NCI-H2029 (cell line): ENCODE measurements at places on chromosomes 2 and 18.

DNA sequence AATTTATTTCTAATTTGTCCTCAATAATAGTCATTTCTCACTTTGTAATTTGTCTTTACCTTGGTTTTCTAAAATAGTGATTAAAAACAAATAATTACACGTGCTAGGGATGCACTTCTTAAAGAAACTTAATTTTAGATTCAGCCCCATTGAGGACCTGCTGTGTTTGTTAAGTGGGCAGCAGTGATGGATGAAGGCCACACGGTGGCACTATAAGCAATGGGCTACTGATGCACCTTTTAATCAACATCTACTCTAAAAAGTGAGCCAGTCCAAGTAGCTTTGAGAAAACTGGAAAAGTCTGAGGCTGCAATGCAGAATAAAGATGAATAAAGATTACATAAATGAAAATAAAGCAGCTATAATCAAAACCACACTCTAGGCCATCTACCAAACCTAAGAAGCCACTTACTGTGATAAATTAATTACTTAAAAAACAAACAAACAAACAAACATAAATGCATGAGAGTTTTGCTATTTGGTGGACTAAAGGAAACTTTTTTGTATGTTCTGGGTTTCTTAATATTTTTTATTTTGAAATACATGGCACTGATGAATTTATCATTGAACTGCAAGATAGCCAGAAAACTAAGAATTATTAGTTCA lies 89.3 kb downstream of the PDE11A start:
- DNase-seq: peak; percentile 61

GRCh38 chr2:207223051-207223450 lies 57.3 kb upstream of the KLF7 start:
- DNase-seq: no peak

GRCh38 chr2:38384338-38384737 lies 7.3 kb upstream of the ATL2 start:
- DNase-seq: no peak

DNA sequence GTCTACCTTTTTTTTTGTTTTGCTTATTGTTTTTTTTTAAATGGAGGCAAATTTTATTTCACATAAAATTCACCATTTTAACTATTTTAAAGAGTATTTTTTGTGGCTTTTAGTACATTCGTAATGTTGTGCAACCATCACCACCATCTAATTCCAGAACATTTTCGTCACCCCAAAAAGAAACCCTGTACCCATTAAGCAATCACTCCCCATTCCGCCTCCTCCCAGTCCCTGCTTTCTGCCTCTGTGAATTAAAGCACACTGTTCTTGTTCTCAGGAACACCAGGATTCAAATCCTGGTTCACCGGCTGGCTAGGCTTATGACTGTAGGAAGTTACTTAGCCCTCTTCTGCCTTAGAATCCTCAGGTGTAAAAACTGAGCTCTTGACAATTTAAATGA lies 36.9 kb upstream of the EPAS1 start:
- no peak for DNase-seq

- DNase-seq: peak; percentile 82
Measured at GRCh38 chr18:24031318-24031717, 16.8 kb downstream of the TTC39C start.

DNA sequence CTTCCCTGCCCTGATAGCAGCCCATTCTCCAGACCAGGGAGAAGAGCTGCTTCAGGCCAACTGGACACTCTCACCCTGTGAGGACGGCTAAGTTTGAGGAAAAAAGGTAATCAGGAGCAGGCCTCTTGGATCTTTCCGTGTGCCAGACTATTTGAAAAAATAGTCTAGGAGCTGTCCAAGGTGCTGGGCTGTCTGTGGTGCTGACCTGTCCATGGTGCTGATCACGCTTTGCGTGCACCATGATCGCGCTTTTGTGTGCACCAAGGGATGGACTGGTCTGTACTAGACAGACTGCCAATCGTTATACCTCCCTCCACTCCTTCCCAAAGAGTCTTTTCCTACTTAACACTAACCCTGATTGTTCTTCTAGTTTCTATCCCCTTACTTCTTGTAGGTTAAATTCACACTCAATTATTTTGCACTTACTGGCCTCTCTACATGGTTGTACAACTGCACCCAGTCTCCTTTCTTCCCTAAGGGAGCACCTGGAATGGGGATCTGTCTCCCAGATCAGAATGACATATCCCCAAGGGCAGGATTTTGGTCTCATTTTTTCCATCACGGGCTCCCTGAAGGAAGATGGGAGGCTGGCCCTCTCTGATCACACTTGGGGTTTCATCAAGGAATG lies 295.4 kb downstream of the CELF4 start:
- no peak for DNase-seq

- DNase-seq: no peak
Measured at GRCh38 chr2:46909771-46910419, 5.7 kb downstream of the MCFD2 start.

DNA sequence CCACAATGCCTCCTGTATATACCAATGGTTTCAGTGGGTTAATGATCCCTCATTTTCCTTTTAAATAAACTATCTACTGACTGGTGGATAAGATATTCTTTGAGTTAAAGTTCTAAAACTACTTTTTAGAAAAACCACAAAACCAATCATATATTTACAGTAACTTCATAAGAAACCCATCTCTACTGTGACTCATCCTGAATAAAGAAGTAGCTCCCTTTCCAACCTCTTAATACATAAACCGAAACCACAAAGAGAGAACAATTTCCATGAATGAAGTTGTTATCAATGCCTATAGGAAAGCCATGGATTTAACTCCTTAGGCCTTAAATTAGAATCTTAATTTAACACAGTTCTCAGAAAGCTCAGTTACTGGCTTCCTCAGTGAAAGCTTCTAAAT lies 227.0 kb upstream of the SMAD7 start:
- DNase-seq: no peak

GRCh38 chr18:42141439-42141838 lies 186.4 kb downstream of the PIK3C3 start:
- no peak for DNase-seq

GRCh38 chr2:65901756-65902155 lies 469.4 kb upstream of the SPRED2 start:
- DNase-seq: no peak

DNA sequence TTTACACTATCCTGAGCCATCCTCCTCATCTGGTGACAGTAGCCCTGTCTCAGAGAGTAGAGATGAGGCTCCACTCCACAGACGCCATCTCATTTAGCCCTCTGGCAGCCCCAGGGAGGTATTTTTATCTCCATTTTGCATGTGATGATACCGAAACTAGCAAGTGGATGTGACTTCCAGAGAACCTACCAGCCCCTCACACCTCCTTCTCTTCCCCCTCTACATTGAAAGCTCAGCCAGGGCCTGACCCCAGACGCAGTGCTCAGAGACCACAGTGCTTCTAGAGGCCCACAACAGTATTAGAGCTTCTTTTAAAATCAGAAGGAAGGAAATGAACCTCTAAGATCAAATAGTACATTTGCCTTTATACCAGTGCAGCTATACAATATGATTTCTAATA lies 8.3 kb downstream of the GYPC start:
- no peak for DNase-seq

DNA sequence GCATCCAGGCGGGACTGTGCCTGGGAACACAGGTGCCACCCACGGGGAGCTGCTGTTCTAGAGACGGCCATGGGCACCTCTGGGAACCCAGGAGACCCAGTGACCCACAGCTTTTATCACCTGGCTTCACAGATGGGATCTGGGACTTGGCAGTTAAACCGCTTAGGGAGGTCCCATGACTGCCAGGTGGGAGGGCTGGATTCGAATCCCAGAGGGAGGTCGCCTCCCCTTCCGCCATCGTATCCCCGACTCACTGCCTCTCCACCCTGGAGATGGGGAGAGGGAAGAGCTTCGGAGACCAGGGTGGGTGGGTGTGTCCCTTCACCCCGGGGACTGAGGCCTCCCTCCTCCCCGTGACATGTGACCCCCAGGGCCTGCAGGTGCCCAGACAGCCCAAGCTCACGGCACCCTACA lies 169.4 kb downstream of the RTP5 start:
- no peak for DNase-seq

DNA sequence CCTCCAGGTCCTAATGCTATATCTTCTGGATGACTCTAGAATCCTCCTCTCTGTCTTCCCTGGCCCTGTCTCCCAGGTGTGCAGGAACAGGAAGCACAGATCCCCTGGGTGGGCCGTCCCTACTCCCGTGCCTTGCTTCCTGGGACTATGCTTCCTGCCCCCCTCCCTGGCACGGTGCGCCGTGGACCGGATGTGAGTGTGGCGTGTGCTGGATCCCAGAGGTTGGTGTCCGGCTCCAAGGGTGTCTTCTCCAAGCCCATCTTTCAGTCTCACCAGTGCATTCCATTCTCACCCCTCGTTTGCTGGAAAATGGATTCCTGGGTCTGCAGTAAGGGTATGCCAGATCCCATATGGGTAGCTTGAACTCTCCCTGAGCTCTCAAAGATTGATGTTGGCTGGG lies 144.4 kb upstream of the TWIST2 start:
- no peak for DNase-seq

- DNase-seq: no peak
Measured at GRCh38 chr2:100352521-100352920, 30.2 kb upstream of the LONRF2 start.

DNA sequence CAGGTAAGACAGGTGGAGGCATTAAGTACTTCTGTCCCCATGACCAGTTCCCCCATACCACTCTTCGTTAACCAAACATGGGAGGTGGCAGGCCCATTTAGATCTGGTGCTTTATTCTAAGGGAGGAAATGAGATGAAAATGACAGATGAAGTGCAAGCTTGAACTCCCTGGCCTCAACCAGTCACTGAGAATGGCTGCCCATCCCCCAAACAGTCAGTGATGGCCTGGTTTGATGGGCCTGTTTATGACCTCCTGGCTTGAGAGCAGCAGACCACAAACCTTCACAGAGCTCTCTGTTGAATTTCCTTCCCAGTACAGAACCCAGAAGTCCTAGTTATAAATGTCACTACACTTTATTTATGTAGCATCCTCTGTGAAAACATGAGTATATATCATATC lies 31.1 kb downstream of the EPAS1 start:
- no peak for DNase-seq

GRCh38 chr2:43311276-43311675 lies 84.9 kb upstream of the ZFP36L2 start:
- no peak for DNase-seq

DNA sequence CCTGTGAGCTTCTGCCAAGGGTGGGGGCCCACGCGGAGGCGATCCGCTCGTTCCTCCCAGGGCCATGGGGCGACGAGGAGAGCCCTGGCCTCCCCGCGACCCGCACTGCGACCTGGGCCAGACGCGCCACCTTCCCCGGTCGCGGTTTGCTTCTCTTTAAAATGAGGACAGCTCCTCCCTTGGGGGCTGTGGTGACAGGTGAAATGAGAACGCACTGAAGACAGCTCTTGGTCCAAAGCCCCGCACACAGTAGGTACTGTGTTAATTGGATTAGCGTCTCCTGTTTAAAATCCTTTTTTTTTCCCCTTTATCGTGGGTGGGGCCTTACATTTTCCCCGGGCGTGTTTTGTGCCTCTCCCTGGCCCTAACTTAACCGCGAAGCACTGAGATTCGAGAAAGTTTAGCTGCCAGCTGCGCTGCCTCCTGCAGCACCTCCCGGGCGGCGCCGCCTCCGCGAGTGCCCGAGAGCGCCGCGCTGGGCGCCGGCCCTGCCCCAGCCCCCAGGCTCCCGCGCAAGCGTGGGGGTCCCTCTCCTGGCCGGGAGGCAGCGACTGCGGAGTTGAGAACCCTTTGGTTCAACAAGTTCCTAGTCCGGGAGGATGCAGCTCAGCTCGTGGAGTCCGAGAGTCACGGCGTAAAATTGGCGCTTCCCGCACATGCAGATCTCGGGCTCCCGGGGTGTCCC lies 1.1 kb downstream of the HPCAL1 start:
- DNase-seq: no peak

GRCh38 chr18:12278215-12278671 lies 24.1 kb downstream of the CIDEA start:
- DNase-seq: no peak

- peak; percentile 36 for DNase-seq
Measured at GRCh38 chr2:161273038-161273760, 35.0 kb upstream of the PSMD14 start.

- no peak for DNase-seq
Measured at GRCh38 chr2:127577973-127578372, 42.5 kb downstream of the MYO7B start.

- DNase-seq: no peak
Measured at GRCh38 chr2:102251042-102251848, 60.1 kb upstream of the IL1RL1 start.

- DNase-seq: no peak
Measured at GRCh38 chr2:181465676-181466375, 8.6 kb downstream of the ITGA4 start.

- DNase-seq: no peak
Measured at GRCh38 chr2:177383935-177384334, 8.6 kb upstream of the AGPS start.

GRCh38 chr2:203533676-203534591 lies 1.2 kb downstream of the RAPH1 start:
- no peak for DNase-seq

DNA sequence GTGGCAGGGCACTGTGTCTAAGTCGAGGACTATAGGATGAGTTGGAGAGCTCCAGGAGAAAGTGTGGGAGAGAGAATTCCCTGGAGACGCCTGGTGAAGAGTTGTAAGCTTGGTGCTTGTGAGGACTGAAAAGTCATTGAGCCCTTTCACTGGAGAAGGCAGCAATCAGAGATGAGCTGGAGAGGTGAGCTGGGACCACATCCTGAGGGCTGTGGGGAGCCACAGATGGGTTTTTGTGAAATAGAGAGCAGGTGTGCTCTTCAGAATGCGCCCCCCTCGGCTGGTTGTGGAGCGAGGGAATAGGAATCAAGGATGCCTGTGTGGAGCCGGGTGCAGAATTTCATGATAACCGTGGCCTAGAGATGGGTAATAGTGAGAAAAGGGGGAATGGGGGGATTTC lies 224.3 kb downstream of the KLHL29 start:
- DNase-seq: no peak

DNA sequence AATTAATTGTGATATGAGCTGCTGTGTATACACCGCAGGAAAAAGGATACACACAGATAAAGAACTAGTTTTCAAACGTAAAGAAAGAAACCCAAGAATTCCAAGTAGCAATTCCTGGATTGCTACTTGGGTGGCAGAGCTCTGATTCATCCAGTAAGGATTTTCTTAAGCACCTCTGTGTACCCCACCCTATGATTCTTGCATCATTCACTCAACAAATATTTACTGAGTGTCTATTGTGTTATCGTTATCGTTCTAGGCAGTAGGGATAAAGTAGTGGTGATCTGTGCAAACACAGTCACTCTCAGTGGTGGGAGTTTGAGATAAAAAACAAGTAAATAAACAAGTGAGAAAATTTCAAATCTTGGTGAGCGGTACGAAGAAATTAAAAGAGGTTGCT lies 4.9 kb upstream of the TMEM200C start:
- DNase-seq: no peak
